ENCODE measurements at places on chromosomes 1 and 21.

DNA sequence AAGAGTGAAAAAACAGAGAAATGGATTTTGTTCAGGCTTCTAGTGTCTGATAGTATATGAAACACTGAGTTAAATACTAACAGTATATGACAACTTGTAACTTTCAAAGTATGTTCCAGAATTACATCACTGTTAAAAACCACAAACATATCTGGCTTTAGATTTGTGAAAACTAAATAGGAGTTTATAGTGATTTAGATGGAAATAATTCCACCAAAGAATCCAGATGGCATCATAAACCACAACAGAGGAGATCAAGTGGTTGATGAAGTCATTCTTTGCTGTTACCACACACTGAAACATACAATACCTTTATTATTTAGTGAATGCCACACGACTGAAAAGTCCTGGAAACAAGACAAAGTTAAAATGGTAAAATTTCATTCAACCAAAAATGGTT, 37.2 kb downstream of the ALG14 start:
- DNase-seq, result no peak

GRCh38 chr1:112887599-112888283, 68.3 kb downstream of the SLC16A1 start:
- DNase-seq, result no peak

- DNase-seq, result no peak
Observed at GRCh38 chr1:39969531-39970270, 14.8 kb downstream of the MFSD2A start.

DNA sequence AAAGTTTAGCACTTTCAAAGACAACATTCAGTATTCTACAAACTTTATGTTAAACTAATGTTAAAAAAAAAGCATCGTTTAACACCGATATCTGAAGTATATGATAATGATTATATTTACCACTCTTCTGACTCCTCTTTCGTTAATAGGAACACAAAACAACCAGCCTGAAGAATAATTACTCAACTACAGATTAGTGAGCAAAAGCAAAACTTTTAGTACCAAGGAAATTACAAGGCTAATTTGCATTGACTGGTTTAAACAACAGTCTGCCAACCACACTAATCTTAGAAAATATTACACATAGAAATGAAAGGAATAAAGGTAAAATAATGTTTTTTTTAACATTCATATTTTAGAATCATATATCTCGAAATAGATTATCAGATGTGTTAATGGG, 500.7 kb downstream of the LMO4 start:
- DNase-seq, result no peak

GRCh38 chr1:54800041-54800898, 853 bp downstream of the TTC22 start:
- DNase-seq, result peak; percentile 11

- DNase-seq, result no peak
Observed at GRCh38 chr1:84973498-84974334, 23.2 kb downstream of the MCOLN2 start.

GRCh38 chr1:241156231-241156965, 200.6 kb downstream of the RGS7 start:
- peak; percentile 64 for DNase-seq

GRCh38 chr1:94422115-94422820, 4.1 kb downstream of the ABCD3 start:
- DNase-seq, result no peak

DNA sequence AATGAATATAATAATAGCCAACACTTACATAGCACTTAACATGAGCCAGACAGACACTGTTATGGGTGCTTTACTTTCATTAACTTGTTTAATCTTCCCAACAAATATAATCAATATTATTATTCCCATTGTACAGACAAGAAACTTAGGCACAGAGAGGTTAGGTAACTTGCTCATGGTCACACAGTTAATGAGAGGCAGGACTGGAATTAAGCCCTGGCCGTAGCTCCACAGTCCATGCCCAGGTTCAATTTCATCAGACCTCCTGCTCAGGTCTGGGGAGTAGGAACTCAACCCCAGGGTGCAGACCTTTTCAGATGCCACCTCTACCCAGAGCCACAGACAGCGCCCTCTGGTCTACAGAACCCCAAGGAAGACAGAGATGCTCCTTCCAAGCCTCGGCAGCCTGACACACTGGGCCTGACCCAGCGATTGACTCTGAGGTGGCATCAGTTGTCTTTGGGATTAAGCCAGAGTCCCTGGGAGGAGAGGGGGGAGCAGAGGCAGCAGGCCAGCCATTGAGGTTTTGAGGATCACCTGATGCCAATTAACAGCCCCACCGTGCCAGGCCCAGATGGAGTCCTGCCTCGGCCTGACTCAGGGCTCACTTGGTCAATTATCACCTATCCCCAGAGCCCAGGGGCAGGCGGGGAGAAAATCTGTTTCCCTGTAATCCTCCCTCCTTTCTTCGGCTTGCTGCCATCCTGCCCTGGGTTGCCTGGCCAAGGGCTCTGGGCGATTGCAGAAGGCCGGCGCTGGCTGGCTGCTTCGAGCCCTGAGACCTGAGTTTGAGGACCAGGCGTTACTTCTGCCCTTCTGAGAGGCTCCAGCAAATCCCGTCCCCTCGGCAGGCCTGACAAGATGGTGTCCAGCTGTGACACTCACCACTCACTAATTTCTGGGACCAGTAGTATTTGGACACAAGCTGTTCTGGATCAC, 116.7 kb downstream of the LACTBL1 start:
- no peak for DNase-seq

DNA sequence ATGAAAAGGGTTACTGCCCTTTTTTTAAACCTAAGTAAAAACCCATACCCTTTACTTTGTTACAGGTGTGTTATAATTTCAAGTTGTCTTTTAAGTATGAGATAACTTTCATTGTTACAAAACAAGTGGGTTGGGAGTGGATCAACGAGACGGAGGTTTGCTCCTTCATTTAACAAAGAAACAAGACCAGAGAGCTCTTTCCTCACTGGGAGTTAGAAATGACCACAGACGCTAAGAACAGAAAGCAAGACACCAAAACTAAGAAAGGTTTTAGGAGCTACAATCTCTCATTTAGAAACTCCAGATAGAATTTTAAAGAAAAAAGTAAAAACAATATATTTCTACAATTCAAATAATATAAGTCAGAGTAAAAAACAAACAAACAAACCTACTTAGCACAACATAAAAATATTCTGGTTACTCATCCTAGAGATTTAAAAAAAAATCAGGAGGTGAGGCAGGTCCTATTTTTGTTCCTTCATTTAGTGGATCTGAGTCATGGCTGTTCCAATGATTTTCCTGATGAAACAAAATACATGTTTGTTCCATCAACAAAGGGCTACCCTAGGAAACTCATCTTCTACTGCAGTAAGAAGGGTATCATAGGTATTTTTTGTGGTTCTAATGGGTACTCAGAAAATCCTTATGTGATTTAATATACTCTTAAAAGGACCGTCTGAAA, 33.0 kb downstream of the APP start:
- no peak for DNase-seq

- DNase-seq, result no peak
Observed at GRCh38 chr21:16323596-16323995, 593.8 kb downstream of the USP25 start.

DNA sequence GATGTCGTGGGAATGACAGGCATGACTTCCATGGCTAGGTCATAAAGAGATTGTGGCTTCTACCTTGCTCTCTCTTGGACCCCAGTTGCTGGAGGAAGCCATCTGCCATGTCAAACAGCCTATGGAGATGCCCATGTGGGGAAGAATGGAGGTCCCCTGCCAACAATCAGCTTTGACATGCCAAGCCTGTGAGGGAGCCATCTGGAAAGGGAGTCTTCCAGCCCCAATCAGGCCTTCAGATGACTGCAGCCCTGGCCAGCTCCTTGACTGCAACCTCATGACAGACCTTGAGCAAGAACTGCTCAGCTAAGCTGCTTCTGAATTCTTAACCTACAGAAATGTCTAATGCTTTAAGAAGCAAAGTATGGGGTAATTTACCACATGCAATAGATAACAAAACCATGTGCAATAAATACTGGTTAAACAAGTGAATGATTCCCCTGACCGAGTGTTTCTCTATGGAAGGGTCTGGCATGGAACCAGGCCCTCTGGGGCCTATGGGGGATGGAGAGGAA, 187.1 kb downstream of the HIVEP3 start:
- DNase-seq, result no peak

DNA sequence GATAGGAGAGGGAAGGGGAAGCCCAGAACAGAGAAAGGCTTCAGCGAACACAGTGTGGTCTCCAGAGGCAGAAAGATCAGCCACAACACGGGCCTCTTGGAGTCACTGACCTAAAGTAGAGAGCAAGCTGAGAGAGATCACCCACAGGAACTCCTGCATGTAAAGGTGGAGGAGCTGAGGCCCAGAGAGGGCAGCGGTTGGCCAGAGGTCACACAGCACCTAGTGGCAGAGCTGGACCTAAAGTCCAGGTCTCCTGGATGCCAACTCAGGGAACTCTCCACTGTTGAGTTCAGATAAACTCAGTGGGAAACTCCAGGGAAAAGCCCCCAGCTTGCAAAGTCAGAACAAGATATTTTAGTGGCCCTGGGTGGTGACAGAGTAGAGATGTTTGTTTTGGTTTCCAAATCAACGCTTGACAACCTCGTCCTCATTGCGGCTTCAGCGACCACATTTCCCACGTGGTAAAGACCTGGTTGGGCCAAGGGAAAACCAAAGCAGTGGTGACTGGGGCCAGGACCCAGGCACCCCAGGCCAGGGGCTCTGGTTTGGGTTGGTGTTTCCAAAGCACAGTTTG, 4.6 kb downstream of the IFFO2 start:
- DNase-seq, result peak; percentile 70

GRCh38 chr1:39268906-39269305, 64.4 kb downstream of the MACF1 start:
- no peak for DNase-seq

DNA sequence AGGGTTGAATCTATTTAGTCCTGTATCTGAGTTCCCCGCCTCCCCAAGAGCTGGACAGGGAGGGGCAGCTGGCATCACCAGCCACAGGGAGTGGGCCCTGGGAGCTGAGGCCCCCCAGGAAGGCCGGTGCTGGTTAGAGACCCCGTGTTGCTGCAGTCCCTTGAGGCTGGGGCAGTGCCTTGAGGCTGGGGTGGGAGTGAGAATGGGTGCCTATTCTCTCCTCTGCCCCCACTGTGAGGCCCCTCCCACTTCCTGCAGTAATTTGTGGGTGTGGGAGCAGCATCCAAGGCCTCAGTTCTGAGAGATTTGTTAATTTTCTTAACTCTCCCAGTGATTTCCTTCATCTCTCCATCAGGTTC, 2.5 kb upstream of the TRAPPC3 start:
- DNase-seq, result peak; percentile 61

DNA sequence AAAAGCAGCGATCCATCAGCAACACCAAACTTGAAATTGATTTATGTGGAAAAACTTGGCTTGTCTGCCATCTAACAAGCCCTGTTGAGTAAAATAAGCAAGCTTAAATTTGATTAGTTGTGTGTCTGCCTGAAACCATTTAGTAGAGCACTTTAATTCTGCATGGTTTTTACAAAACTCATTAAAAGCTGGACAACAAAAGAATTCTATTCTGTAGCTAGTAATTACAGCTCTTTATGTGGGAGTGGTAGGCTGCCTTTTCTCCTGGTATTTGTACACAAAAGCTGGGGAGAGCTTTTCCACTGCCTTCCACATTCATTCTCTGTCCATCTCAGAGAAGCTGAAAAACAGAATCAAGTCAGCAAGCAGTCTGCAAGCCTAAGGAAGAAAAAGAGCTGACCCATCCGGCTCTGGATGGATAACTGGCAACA, 1.7 kb downstream of the ETS2 start:
- DNase-seq, result no peak

DNA sequence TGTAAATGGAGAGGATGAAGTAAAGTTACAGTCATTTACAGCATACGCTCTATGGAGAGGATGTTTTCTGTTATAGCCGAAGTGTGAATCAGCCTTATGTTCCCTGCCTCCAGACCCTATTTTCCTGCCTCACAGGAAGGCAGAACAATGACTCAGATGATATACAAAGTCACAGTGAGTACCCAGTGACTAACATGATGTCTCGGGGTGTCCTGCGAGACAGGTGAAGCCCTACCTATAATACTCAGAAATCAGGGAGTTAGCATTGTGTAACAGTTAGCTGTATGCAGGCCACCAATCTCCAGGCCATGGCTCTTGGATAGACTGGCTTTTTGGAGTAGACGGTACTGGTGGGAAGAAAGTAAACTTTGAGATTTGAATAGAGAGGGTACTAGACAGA, 55.6 kb upstream of the FBXO28 start:
- no peak for DNase-seq

GRCh38 chr21:25733859-25734653, 648 bp downstream of the ATP5PF start:
- DNase-seq, result no peak

- no peak for DNase-seq
Observed at GRCh38 chr1:67433837-67434236, 3.6 kb upstream of the SERBP1 start.

DNA sequence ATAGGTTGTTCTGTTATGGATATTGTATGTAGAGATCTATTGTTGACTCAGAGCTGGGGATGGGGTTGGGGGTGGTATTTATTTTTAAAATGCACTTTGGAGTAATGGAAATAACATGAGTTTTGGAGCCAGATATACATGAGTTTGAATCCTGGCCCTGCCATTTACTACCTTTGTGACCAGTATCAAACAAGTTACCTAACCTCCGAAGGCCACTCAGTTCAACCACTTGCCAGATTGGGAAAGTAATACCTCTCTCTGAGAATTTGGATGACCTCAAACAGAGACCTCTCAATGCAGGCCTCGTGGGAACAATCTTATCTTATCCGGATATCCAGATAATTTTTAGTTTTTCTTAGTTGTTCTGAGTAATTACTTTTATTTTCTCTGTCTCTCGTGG, 181.0 kb downstream of the FGGY start:
- no peak for DNase-seq

DNA sequence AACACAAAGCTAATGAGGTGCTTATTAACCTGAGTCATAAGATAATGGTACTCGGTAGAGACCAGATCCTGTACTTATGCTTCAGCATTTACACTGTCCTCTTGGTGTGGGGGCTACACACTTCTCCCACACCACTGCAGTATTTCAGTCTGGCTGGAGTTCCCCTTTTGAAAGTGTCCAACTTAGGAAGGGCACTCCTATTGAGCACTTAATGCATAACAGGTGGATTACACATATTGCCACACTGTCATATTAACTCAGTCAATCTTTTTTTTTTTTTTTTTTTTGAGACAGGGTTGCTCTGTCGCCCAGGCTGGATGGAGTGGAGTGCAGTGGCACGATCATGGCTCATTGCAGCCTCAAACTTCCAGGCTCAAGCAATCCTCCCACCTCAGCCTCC, 1.5 kb downstream of the GPATCH4 start:
- DNase-seq, result no peak

- DNase-seq, result no peak
Observed at GRCh38 chr1:234241941-234242490, 131.2 kb upstream of the COA6 start.

DNA sequence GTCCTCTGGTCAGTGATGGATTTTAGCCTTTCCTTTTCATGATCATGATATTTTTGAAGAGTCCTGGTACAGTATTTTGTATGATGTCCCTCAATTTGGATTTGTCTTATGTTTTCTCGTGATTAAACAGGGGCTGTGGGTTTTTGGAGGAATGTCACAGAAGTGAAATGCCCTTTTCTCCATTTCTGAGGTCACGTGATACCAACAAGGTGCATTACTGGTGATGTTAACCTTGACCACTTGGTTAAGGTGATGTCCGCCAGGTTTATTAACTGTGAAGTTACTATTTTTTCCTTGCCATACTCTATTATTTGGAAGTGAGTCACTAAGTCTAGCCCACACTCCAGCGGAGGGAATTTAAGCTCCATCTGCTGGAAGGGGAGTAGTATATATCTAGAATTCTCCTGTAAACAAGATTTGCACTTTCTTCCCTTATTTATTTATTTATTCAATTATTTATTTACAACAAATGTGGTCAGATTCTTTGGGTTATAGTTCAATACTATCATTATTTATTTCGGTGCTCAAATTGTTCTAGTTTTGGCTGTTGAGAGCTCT, 123.4 kb downstream of the HIVEP3 start:
- no peak for DNase-seq

All from transverse colon (tissue), 4 donors.